Activated CD4-positive, alpha-beta memory T cell treated with anti-CD3 and anti-CD28 coated beads for 36 hours (primary cell): ENCODE measurements at places on chromosomes 7 and 10. TPM values are rescaled to one million over a fixed set of nuclear protein-coding genes. Genes with fewer than 3 reads are reported as not detected.

DNA sequence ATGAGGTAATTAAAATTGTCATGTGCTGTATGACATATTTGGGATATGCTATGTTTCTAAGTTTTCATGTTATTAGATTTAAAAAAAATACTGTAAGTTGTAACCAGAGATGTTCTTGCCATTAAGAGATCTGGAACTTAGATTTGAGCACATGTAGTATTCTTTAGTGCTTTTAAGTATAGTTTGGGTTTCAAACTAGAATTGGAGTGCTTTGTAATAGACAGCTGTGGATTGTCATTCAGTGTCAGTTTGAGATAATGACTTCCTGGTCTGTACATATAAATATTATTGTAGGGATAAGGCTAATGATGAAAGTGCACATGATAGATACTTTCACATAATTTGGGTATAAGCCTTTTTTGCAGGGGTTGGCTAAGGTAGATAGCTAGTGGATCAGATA, 936.2 kb downstream of the CNTNAP2 start:
- H3K27ac ChIP-seq, result no peak overlapping the region
- H3K4me3 ChIP-seq, result no peak overlapping the region
- no peaks in the 10 kb centered on the region for H3K27me3 ChIP-seq

GRCh38 chr7:85178531-85179298, 8.1 kb downstream of the SEMA3D start:
- no peak for DNase-seq
- no peak overlapping the region for H3K27ac ChIP-seq
- H3K36me3 ChIP-seq, result no peaks in the 10 kb centered on the region
- H3K27me3 ChIP-seq, result no peaks in the 10 kb centered on the region
- H3K4me1 ChIP-seq, result no peaks in the 10 kb centered on the region

DNA sequence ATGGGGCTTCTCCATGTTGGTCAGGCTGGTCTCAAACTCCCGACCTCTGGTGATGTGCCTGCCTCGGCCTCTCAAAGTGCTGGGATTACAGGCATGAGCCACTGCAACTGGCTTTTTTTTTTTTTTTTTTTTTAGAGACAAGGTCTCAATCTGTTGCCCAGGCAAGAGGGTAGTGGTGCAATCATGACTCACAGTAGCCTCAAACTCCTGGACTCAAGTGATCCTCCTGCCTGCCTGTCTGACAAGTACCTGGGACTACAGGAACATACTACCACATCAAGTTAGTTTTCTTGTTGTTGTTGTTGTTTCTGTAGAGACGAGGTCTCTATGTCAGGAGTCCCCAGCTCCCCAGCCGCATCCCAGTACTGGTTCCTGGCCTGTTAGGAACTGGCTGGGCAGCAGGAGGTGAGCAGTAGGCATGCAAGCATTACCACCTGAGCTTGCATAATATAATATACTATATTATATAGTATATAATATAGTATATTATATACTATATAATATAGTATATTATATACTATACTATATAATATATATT, 55.7 kb downstream of the TPK1 start:
- no peaks in the 10 kb centered on the region for H3K27me3 ChIP-seq
- no peak overlapping the region for H3K27ac ChIP-seq
- no peak for DNase-seq

DNA sequence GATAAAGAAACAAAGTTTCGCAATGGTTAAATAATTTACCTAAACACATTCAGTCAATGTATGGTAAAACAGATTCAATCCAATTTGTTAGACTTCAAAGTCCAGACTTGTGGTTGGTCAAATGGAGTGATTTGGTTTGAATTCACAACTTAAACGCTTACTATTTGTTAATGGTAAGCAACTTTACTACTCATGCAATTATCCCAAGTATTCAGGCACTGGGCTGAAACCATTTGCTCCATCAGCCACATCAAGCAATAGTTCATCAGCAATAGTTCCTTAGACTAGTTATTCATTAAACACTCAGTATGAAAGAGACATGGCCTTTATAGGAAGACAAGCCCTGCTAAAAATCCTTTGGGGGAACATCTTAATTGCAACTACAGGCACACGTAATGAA, 253.0 kb downstream of the AGMO start:
- no peak for DNase-seq
- no peak overlapping the region for H3K4me3 ChIP-seq
- H3K4me1 ChIP-seq, result no peaks in the 10 kb centered on the region
- no peaks in the 10 kb centered on the region for H3K27me3 ChIP-seq
- no peaks in the 10 kb centered on the region for H3K36me3 ChIP-seq

The TMEM213 gene
- total RNA-seq, result 0.39 TPM
